ENCODE measurements at places on chromosomes 2 and 18. TPM values are rescaled to one million over a fixed set of nuclear protein-coding genes. Genes with fewer than 3 reads are reported as not detected.

The IL1R2 gene
- 0.38 TPM for total RNA-seq

The C2orf80 gene
- total RNA-seq, result not detected

The KCNG2 gene
- total RNA-seq, result 0.19 TPM

The ALKAL2 gene
- total RNA-seq, result not detected

The GPAT2 gene
- 7.6 TPM for total RNA-seq

The IL1F10 gene
- not detected for total RNA-seq

The DNER gene
- under 0.01 TPM for total RNA-seq

The PSTPIP2 gene
- 10.0 TPM for total RNA-seq

The ZNF407 gene
- 12.7 TPM for total RNA-seq

The SULT1C4 gene
- 0.56 TPM for total RNA-seq

The RPS27A gene
- total RNA-seq, result 849 TPM

The LIMS3 gene
- total RNA-seq, result 1.1 TPM

Data from regular cardiac myocyte (primary cell).